ENCODE measurements at places on chromosomes 6 and 20. TPM values are rescaled to one million over a fixed set of nuclear protein-coding genes. Genes with fewer than 3 reads are reported as not detected.

Gene BNIP5
- not detected for total RNA-seq

Gene DOK5
- 0.08 TPM for total RNA-seq

Gene SYNCRIP
- total RNA-seq: 27.8 TPM

GRCh38 chr6:21504790-21505189 lies 88.8 kb upstream of the SOX4 start:
- no peak for DNase-seq

DNA sequence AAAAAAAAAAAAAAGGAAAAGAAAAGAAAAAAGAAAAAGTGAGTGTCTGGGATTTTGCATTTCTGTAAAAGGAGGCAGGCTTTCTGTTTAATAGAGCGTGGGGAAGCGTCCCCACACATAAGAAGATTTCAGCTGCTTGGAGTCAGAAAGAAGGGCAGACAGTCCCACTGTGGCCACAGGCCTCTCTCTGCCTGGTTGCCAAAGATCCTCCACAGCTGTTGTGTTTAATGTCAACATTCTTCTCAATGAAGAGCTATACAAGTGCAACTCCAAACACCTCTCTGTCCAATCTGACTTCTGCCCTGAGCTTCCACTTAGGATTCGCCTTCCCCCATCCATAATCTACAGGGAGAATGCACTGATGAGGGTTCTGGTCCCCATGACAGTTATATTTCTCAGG lies 64.3 kb upstream of the MLN start:
- DNase-seq: no peak

Measured in liver (tissue), 10 donors.